ENCODE measurements at places on chromosomes 12 and 14.

DNA sequence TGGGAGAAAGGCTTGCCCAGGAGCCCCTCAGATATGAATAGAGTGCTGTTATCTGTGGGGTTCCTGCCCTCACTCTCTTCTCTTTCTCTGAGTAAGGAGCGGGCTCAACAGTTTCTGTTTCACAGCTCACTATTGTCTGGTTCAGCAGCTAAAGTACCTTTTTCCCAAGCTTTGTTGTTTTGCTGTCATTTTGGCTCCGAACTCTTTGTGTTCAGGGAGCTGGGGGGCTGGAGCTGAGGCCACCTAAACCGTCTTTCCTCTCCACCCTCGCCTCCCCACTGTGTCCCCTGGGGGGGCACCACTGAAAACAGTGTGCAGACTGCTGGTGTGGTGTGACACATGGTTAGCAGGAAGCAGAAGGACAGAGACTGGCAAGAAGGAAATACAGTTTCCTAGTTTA lies 51.4 kb downstream of the FBXW8 start:
- DNase-seq, result no peak

DNA sequence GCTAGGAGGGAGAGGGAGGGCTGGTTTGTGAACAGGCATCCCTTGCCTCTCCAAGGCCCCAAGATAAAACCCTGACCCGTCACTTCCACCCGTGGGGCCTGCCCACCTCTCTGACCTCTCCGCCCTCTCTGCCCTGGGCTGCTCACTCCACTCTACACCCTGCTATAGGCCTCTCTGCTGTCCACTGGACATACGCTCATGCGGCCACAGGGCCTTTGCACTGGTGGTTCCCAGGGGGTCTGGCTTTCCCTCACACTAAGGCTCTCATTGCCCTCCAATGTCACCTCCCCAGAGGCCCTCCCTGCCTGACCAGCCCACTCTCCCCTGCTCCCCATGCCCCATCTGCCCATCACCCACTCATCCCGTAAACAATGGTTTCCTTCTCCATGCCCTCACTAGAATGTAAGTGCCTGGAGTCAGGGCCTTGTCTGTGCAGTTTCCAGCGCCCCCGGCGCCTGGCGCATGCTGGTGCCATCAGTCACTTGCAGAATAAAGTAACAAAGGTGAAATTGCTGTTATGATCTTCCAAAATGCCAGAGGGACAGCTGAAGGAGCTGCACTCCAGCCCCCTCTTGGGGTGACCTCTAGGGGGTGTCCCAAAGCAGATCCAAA lies 73.6 kb downstream of the RFLNA start:
- no peak for DNase-seq

DNA sequence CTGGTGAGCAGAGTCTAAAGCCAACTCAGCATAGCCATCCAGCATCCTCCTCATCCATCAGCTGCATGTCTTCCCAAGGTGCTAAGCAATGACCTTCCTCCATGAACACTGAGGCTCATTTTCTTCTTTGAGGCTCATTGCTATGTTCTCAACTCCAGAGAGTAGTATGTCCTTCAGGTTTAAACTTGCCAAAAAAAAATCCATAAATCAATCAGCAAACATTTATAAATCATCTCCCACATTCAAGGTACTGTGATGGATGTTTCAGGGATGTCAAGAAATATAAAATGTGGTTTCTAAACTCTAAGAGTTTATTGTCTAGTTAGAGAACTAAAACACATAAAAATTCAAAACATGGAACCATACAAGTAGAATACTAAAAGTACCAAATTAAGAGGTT lies 29.8 kb upstream of the MDM1 start:
- no peak for DNase-seq

GRCh38 chr12:89418228-89418910 lies 66.1 kb upstream of the DUSP6 start:
- DNase-seq, result no peak

- DNase-seq, result no peak
Observed at GRCh38 chr12:57591782-57592325, 862 bp downstream of the PIP4K2C start.

GRCh38 chr12:105409279-105409678 lies 78.8 kb downstream of the C12orf75 start:
- DNase-seq, result no peak

GRCh38 chr12:67843257-67843656 lies 146.0 kb upstream of the IFNG-AS1 start:
- no peak for DNase-seq

- DNase-seq, result no peak
Observed at GRCh38 chr14:33508126-33509062, 442.5 kb downstream of the EGLN3 start.

DNA sequence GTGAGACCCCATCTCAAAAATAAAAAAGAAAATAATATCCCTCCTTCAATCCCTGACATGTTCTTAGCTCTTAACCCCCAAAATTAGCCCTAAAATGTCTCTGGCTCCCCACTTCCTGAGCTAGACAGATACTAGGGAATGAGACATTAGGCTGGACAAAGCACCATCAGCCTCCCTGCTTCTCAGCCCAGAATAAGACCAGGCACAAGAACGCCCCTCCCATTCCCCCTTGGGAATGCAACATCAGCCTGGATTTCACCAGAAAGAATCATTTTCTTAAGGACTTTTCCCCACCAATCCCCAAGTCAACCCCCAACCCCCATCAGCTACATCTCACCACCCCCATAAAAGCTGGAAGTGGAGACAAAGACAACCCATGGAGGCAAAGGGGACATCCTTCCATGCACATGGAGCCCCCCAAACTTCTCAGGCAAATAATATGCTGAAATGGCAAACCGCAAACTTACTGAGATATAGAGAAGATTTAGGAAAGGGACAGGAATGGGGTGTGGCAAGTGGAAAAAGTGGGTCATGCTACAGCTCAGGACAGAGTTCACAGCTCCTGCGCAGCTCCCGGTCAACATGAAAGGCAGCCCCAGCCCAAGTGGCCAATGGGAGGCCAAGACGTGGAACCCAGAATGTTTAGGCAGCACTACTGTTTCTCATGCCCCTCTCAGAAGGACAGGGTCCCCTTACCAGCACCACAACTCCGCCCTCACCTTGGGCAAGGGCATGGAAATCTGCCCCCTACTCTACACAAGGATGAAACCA lies 2.7 kb downstream of the CHD4 start:
- DNase-seq, result no peak

DNA sequence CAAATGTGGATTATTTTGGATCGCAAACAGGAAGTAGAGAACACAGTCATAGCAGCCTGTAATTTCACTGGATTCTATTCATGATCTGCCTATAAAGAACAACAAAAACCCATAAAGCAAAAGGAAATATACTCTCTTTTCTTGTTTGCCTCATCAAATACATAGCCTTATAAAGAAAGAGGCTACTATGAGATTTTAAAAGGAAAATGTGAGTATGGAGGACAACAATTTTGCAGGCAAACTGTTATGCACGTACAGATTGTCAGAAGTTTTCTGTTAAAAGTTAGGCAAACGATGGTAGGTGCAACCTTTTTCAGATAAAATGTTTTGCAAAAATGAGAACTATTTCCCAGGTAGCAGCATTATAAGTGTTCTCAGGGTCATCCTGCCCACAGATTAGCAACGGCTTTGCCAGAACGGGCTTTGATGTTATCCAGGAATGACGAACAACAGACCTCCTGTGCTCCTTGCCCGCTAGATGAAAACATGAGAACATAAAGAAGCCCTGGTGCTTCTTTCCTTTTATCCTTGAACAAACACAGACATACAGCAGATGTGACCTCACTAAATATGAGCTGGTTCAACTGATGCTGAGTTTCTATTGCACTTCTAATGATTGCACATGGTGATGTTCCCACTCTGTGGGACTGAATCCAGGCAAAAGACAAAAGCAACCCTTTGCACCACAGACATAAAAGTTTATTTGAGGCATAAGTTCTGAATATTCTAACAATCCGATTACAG lies 88.1 kb downstream of the ITPR2 start:
- DNase-seq, result no peak

- DNase-seq, result no peak
Observed at GRCh38 chr14:85960756-85961155, 430.8 kb downstream of the FLRT2 start.

DNA sequence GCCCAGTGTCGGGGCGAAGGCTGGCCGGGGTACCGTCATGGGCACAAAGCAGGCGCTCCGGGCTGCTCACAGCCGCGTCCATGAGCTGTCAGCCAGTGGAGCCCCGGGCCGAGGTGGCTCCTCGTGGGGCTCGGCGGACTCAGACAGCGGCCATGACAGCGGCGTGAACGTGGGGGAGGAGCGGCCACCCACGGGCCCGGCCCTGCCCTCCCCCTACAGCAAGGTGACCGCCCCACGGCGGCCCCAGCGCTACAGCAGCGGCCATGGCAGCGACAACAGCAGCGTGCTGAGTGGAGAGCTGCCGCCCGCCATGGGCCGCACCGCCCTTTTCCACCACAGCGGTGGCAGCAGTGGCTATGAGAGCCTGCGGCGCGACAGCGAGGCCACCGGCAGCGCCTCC lies 39.0 kb downstream of the KIF26A start:
- DNase-seq, result no peak

DNA sequence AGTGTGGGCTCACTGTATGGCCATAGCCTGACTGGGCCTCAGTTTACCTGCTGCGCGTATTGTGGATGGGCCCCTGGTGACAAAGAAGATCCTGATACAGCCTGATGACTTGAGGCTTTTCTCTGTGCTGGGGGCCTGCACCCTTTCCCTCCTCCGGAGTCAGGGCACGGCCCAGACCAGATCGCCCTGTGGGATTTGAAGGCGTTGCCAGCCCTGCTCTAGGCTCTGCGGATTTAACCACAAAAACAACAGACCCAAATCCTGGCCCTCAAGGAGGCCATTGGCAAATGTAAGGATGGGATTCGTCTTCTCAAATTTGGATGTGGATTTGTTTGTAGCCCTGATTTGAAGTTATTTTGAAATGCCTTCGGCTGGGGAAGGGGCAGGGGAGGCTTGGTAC lies 195.8 kb downstream of the TSPAN9 start:
- DNase-seq, result no peak

DNA sequence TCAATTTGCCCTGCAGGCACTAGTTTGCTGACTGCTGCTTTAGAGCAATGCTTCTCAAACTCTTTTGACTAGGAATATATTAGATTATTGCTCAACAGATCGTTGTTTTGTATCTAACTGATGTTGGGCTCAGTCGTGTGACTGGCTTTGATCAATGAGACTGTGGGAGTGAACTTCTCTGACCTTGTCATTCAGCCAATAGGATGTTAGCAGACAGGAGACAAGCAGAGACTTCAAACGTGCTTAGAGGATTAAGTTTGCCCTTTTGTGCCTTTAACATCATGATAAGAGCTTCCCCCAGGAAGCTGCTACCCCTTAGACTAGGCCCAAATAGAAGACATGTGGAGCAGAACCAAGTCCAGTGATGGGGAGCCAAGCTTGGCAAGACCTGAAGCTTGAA lies 76.7 kb upstream of the ELK3 start:
- no peak for DNase-seq

DNA sequence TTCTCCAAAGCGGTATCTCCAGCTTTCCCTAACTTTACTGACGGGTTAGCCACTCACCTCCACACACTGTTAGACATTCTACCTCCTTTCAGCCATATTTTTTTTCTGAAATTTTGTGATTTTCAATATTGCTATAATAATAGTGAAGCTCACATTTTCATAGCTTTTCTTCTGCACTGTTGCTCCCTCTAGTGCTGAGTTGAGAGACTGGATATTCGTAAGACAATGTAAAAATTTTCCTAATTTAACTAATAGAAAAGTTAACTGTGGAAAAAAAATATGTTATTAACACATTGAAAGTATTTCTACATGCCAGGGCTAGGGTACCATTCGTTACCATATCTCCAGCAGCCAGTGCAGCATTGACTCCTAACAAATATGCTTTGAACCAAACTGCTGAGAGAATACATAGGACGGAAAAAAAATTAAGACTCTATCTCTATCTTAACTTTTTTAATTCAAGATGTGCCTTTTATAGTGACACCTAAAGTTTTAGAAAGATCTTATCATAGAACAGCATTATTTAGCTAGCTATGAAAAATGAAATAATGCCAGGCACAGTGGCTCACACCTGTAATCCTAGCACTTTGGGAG lies 48.7 kb upstream of the ABCC9 start:
- no peak for DNase-seq

DNA sequence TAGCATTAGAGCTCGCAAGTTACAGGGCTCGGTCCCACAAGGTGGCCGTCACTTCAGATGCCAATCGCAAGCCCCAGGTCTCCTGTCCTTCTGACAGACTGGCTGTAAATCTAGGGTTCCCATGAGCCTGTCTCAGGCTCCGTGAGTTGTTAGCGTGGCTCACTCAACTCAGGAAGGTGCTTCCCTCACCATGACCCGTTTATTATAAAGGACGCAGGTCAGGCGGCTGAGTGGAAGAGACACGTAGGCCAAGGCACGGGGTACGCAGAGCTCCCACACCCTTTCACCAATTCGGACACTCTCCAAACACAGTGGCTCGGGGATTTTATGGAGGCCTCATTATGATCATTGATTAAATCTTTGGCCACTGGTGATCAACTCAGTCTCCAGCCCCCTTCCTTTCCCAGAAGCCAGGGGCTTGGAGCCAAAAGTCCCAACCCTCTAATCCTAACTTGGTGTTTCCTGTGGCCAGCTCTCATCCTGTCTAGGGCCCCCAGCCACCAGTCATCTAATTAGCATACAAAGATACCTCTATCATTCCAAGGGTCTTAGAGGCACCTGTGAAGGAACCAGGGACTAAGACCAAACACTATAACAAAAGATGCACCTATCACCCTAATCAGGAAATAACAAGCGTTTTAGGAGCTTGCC lies 25.8 kb upstream of the LRTM2 start:
- DNase-seq, result no peak

DNA sequence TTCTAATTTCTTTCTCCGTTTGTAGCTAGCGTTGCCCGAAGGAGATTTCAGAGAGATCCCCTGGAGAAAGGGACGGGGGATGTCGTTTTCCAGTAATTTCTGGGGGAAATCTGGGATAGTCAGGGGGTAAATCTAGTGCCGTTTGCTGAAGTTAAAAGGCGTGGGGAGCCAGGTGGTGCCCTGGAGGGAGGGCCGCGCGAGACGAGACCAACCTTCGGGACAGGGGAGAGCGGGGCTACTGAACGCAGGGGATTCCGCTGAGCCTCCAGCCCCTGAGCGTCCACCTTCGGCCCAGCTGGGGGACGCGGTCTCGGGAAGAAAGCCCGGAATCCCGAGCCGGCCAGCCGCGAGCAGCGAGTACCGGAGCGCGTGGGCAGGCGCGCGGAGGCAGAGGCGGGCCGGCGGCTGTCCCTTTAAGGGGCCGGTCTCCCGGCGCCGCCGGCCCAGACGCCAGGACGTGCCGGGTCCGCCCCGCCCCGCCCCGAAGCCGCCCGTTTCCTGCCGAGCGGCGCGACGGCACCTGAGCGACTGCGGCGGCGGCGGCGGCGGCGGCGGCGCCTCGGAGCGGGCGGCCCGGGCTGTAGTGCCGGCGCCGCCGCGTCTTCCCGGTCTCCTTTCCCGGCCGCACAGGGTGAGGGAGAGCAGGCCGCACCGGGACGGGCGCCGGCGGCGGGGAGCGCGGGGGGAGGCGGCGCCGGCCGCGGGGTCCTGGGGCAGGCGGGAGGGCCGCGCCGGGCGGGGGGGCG lies at the start of gene KTN1:
KTN1 (plus strand) TSS at position 484 of the 746 bp plus-strand sequence. CDS start 31,842 bp downstream, outside the sequence.
- DNase-seq, result peak; percentile 77

DNA sequence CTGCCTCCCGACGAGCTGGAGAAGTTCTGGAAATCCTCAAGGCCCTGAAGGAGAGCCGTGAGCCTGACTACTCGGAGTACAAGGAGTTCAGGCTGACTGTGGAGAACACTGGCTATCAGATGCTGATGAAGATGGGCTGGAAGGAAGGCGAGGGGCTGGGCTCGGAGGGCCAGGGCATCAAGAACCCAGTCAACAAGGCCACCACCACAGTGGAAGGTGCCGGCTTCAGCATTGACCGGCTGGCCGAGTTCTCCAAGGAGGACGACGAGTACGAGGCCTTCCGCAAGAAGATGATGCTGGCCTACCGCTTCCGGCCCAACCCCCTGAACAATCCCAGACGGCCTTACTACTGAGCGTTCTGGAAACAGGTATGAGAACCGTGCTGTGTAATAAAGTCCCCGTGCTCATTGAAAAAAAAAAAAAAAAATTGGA lies 366.1 kb upstream of the ATXN7L3B start:
- no peak for DNase-seq
